ENCODE measurements at places on chromosomes 1 and 21.

GRCh38 chr1:18907021-18907916, 4.9 kb upstream of the ALDH4A1 start:
- DNase-seq = peak; percentile 84

GRCh38 chr1:50174101-50174500, 65.4 kb downstream of the ELAVL4 start:
- DNase-seq = no peak

GRCh38 chr1:67285780-67286488, 21.7 kb upstream of the IL12RB2 start:
- DNase-seq = no peak

GRCh38 chr1:239250353-239251035, 135.9 kb upstream of the CHRM3 start:
- no peak for DNase-seq

DNA sequence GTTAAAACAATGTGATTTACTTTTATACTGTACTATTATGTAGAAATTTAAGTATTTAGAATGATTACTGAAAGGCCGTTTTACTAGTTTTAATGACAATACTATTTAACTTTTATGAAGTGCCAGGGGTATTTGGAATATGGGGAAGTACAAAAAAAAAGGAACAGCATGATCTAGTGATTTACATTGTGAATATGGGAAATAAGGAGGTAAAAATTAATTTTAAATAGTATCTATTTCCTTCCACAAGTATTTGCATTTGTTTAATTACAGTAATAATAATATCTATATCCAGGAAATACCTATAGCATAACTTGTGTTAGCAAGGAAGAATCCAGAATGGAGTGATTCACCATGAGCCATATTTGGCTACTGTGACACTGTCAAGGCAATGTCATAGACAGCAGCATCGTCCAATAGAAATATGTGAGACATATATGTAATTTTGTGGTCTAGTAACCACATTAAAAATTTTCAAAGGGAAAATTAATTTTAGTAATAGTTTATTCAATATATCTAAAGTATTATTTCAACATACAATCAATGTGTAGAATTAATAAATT, 22.0 kb downstream of the CNST start:
- DNase-seq = no peak

- no peak for DNase-seq
Observed at GRCh38 chr21:36735724-36736320, 36.9 kb downstream of the SIM2 start.

GRCh38 chr1:39474810-39475209, 16.6 kb upstream of the BMP8A start:
- DNase-seq = no peak

GRCh38 chr1:76463849-76464248, 389.3 kb downstream of the ST6GALNAC3 start:
- DNase-seq = no peak

DNA sequence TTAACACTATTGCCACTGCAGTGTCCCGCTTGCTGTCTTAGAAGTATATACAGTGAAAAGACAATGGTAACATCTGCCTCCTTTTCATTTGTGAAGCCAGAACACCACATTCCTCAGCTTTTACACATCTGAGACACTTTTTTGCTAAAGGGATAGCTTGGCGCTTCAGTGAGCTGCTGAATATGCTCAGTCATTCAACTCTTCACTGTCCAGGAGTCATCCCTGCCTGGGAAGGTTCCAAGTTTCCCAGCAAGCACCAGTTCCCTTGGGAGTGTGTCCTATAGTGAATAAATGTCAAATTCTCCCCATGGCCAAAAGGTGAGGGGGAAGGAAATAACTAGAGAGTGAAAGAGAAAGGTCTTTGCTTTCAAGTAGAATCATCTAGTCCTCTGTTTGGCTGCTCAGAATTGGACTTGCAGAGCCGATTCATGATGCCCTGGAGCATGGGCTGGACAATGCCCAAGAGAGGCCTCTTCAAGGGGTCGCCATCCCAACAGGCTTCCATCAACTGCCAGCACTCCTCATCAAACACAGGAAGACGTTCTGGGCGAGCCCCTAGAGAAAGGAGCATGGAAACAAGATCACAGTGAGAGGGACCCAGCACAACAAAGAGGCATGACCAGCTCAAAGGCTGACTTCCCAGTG, 25.5 kb upstream of the RBBP5 start:
- no peak for DNase-seq

DNA sequence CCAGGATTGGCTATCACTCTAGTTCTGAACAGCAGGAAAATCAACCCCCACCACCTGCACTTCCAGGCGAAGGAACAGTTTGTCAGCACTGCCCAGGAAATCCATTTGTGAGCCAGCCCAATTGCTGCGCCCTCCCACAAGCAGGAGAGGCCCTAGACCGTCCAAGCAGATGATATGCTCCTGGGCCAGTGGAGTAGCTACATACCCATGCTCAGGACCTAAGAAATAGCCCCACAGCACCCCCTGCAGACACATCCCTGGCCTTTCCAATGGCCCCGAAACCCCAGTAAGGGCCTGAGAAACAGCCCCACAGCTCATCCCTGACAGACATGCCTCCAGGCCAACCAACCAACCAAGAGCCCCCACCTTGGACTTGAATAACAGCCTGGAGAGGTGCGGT, 111.5 kb upstream of the ZC3H11B start:
- DNase-seq = no peak

GRCh38 chr1:41478118-41478748, 6.2 kb downstream of the EDN2 start:
- no peak for DNase-seq

- DNase-seq = no peak
Observed at GRCh38 chr21:31479714-31480113, 135.7 kb upstream of the TIAM1 start.

DNA sequence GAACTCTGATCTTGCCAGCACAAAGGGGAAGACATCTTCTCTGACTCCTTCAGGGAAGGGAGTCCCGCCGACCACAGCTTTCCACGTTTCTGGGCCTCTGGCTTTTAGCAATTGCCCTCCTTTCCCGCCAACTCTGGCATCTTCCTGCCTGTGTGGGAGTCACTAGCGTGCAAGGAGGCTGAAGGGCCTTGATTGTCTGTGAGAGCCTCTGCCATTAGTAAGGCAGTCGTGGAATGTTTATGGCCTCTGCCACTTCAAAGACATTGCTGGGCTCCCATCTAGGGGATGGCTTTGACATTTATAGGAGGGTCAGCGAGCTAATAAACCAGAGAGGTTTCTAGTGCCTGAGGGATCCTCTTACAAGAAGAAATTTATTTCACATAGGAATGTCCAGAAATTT, 14.3 kb upstream of the PROK1 start:
- DNase-seq = no peak

DNA sequence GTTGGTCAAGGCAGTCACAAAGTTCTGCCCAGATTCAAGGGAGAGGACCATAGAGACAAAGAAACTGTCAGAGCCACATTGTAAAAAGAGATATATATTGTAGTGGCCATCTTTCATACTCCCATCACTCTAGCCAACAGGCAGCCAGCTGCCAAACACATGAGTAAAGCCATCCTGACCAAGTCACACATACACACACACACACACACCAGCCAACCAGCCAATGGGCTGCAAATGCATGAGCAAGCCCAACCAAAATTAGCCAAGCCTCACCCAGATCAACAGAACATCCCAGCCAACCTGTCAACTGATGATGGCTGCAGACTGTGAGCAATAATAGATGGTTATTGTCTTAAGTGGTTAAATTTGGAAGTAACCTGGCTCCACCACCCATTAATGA, 120.7 kb downstream of the SEC16B start:
- no peak for DNase-seq

GRCh38 chr1:23026568-23026967, 7.3 kb downstream of the KDM1A start:
- DNase-seq = no peak

DNA sequence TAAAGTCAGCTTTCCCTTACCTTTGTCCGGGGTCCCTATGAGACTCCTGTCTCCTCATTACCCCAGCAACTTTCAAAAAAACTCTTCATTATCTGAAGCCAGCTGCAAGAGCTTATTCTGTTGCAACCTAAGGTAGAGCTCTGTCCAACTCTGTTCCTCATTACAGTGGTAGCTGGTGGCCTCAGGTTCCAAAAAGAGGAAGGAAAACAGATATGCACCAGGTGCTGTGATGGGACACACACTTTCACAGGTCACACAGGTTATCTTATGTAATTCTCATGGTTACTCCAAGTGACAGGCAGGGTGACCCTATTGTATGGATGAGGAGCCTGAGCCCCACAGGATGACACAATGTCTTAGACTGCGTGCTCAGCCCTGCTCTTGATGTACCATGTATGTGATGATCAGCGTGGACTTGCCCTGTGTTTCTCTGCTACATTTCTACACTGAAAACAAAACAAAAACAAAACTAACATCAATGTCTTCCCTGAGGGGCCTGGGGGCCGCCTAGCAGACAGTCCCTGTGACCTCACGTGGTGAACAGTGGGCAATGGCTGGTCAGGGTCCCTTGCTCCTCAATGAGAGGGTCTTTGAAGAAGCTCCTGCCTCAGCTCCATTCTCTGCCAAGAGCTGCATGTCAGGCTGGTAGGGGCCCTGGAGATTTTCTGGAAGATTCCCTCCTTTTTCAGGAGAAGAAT, 9.7 kb upstream of the TENT5C start:
- DNase-seq = peak; percentile 9

GRCh38 chr1:229407206-229408026, 26.5 kb downstream of the ACTA1 start:
- no peak for DNase-seq

GRCh38 chr1:229859026-229859425, 208.0 kb upstream of the GALNT2 start:
- DNase-seq = no peak

- no peak for DNase-seq
Observed at GRCh38 chr1:214466403-214467077, 84.9 kb downstream of the PTPN14 start.

DNA sequence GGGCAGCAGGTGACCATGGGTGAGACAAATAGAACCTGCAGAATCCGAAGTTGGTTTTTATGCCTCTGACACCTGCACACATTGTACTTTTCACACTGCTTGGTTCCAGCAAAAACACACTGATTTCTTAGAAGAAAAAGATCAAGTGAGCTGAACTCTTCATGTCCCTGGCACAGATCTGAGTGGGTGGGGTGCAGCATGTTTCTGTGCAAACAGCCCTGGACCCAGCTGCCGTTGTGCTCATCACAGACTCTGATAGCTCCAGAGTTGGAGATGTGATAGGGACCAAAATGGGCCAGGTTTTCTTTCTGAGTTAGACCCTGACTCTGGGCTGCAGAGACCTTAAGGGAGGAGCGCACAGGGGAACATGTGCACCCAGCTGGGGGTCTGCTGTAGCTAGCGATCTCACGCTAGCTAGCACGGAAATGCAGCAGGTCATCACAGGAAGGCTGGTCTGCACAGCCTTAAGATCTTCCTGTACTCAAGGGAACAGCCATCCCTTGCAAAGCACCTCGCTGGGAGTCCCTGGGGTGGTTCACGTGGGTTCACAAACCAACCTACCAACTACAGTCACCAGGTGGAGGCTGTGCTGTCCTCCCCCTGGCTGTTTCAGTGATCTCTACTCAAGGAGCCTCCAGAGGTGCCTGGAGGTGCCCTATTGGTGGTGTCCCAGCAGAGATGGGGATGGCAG, 291.1 kb downstream of the PTPRU start:
- no peak for DNase-seq

DNA sequence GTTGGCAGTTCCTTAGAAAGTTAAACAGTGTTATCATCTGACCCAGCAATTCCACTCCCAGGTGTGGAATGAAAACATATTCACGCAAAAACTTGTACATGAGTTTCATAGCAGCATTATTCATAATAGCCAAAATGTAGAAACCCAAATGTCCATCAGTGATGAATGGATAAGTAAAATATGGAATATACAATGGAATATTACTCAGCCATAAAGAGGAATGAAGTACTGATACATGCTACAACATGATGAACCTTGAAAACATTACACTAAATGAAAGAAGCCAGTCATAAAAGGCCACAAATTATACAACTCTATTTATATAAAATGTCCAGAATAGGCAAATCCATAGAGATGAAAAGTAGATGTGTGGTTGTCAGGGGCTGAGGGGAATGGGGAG, 53.5 kb downstream of the RRAGC start:
- DNase-seq = no peak

DNA sequence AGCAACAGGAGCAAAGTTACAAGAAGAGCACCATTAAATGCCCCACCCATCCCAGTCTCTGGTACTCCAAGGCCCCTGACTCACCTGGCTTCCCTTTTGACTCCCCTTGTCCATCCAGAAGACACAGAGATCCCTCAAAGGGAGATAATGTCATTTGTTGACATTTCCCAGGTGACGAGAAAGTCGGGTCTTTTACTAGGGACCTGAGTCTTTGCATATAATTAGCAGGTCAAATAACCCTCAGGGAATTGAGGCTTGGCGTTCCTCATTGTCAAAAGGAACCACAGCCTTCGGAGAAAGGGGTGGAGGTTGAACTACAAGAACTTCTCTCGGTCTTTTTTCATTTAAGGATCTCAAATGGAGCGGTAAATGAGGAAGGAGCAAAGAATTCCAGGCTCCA, 133.2 kb downstream of the PROX1 start:
- DNase-seq = no peak

- no peak for DNase-seq
Observed at GRCh38 chr1:76055987-76056386, 18.6 kb upstream of the ST6GALNAC3 start.

DNA sequence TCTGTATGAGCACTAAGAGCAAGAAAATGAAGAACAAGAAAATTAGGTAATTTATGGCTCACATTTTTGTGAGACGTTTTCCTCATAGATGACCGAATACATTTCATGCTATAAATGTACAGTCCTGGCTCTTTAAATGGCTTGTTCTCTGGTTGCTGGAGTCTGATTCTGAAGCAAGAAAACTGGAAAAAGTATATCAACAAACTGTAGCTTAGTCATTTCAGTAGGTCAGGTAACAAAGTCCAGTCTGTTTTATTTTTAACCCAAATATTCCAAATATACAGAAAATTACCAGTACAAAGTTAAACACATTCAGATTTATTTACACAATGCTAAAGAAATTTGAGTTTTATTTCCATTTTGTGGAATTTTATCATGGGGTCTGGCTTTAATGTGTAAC, 2.5 kb upstream of the MYBPHL start:
- no peak for DNase-seq

GRCh38 chr1:34980715-34981114, 4.4 kb downstream of the TMEM35B start:
- DNase-seq = peak; percentile 33

Data from NAMALWA (cell line).